Activated CD4-positive, alpha-beta T cell treated with anti-CD3 and anti-CD28 coated beads for 24 hours (primary cell): ENCODE measurements at places on chromosomes 2 and 18.
A peak's percentile ranks its signal among the peaks of the same experiment; 100 is the strongest.

DNA sequence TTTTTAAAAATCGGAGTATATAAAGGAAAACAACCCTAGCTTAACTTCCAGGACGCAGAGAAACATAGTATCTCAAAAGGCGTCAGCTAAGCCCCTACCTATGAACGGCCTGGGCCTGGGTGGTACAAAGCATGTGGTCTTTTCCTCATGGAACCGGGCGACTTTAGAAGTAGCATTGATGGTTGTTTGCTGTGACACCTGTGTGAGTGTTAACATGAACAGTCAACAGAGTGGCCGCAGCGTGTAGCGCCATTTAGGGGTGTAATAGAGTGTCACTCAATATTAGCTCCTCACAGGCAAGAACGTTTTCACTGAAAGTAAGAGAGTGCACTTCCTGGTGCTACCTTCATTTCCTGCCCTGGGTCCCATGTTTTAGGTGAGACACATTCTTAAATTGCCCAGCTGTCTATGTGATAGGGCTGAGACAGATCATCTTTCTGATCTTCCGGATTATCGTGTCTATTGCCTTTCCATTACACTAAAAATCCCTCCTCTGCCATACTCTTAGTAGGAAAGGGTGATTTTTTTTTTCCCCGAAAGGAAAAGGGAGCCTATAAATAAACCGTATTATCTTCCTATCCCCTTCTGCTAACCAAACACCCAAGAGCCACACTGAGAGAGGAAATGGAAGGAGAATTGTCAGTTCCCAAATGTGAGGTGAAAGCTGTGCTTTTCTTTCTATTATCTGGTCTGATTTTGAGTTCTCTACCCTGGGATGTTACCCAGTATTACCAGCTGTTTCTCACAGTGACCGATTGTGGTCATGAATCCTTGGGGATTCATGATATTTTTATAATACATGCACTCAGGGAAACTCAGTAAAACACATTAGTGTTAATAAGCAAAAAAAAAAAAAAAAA is 1.3 kb downstream of the GORASP2 start:
- peak; percentile 17 for DNase-seq

DNA sequence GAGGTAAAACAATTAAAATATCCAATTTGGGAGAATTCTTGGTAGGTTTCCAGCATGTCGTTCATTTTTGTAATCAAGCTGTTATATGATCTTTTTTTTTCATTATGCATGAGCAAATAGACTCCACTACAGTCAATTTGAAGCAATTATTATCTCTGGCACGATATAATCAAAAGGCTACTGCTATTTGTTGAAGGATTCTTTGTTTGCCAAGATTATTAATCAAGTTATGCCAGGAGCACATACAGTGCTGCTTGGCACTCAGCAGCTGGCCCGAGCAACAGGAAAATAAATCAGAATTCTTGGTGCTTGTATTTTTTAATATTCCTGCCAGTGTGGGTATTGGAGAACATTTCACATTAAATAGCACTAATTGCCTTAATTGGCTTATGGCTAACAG is 279.5 kb downstream of the RND3 start:
- DNase-seq: no peak

DNA sequence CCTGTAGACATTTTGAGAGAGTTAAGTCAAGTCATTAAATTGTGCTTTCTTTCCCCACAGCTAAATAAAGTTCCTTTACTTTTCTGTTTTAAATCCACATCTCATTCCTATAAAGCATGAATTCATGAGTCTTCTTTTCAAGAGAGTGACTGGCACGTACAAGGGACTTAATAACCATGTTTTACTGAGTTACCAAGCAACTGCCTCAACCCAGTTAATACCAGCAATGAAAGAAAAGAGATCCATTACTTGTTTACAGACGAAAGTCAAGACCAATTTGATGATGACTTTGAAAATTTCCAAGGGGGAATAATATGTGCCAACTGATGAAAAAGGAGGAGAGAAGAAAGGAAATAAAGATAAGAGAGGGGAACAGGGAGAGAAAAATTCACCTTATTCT is 1082.5 kb upstream of the GYPC start:
- DNase-seq: no peak

DNA sequence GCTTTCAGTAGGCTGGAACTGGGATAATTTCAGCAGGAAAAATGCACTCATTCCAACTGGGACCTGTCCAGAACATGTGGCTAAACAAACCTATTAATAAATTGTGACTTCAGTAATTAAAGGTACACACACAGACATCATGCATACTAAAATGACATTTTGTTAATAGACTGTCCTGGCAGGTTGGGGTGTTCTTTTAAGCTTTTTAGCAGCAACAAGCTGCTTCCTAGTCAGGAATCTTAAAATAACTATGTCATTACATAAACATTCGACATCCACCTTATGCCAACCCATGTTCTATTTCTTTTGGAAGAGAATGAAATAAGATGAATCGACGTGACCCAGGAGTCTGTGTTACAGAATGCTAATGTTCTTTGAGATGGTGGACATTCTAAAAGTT is 435.7 kb downstream of the TXNL1 start:
- DNase-seq: no peak

GRCh38 chr2:71064110-71064611 is 4.3 kb upstream of the NAGK start:
- no peak for DNase-seq

DNA sequence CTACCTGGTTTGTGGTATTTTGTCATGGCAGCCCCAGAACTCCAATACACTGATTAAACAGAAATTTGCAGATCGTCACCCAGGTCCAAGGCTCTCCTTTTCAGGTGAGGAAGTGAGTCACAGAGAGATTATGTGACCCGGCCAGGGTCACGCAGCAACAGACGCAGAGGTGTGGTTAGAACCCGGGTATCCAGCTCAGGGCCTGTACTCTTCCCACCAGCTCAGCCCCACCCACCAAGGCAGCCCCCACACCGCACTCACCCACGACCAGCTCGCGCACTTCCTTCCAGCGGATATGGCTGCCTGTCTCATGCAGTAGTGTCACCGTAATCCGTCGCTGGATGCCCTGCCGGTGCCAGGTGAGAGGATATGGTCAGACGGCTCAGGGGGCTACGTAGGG is 48.1 kb downstream of the AQP12A start:
- no peak for DNase-seq

DNA sequence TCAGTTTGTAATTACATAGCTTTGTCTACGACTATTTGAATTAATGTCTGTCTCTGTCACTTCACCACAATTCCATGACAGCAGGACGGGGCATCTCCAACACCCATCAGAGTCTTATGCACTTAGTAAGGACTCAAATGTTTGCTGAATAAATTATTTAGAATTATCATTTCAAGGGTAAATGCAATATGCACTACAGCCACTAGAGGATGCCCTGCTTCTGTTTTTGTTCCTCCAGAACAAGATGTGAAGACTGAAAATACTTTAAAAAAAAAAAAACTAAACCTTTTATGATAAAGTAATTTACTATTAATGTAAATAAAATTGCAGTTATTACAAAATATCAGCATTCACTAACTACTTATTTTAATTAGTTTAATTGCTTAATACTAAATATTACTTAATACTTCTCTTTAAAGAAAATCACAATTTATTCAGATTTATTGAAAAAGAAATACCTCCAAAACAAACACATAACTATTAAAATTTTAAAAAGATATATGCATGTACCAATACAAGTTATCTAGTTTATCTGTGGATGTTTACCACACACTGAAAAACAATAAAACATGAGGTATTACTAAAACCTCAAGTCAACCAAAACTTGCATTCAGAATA is 3.2 kb downstream of the PIGN start:
- no peak for DNase-seq

- DNase-seq: no peak
These were observed 273.0 kb downstream of the PDE11A start for GRCh38 chr2:177799531-177799930.

DNA sequence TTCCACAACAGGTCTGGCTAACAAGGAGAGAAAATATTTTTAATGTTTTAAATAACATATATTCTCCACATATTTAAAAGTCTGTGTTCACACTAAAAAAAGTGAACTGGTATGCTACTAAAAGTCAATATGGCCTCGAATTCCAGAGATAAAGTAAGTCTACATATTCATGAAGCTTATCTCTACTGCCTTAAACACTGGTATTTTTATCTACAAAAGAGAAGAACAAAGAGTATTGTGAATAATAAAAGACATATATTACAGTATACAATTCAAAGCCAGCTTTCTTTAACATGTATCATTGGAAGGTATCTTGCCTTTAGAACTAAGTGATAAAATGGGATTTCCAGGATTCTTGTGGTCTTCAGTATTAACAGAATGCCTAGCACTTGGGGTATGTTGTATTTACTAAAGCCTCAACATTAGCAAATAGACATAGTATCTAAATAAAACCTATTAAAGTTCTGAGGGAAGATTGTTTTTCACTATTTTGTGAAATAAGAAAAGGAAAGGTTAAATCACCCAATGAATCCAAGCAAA is 302.8 kb upstream of the CCDC68 start:
- no peak for DNase-seq

GRCh38 chr2:205119136-205119535 is 563.2 kb upstream of the NRP2 start:
- DNase-seq: no peak

DNA sequence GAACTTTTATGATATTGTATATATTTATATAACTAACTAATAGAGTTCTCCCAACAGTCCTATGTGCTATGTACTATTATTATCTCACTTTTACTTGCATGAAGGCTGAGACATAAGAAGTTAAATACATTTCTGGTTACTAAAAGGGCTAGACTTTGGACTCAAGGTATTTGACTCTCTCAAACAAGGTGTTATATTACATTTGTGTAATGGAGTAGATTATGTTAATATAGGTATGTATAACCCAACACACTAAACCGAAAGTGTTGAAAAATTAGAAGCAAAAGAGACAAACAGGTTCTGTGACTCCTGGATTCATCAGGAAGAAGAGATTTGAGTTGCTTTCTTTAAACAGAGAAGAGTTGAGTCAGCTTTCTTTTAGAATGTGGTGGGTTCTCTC is 733.6 kb upstream of the ZEB2 start:
- DNase-seq: no peak

DNA sequence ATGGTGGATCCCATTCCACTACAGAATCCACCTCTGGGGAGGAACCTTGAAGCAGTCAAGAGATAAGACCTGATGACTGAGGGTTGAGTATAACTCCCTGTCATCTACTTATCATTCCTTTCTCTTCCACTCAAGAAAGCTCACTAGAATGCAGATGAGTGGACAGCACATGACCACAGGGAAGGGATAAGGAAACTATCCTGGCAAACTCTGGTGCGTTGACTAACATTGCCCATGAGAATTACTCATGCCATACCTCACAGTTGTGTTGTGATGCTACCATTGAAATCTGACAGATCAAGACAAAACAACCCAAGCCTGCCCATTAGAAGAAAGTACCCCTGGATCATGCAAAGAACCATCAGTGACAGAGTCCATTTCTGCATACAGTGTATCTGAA is 26.5 kb downstream of the SLC16A14 start:
- no peak for DNase-seq

- DNase-seq: no peak
These were observed 54.7 kb downstream of the EMILIN2 start for GRCh38 chr18:2901423-2901985.

- DNase-seq: no peak
These were observed 6.6 kb upstream of the ASAP2 start for GRCh38 chr2:9199716-9200632.

- DNase-seq: no peak
These were observed 5.6 kb downstream of the TANK start for GRCh38 chr2:161165811-161166210.

GRCh38 chr18:22847392-22847791 is 85.7 kb upstream of the RBBP8 start:
- DNase-seq: no peak

DNA sequence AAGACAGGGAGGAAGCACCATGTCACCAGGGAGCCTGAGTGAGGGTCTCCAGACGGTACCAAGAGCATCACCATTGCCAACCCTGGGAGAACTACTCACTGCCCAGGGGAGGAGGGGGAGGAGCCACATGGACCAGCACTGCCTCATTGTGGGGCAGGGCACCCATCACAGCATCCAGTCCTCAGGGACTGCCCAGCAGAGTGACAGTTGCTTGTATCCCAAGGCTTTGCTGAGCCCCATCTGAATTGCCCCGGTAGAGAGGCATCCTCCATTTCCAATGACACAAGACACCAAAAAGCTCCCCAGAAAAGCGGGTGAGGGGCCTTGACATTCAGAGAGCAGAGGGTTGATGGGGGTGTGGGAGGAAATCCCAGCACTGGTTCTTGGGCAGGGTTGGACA is 6.8 kb upstream of the CIB4 start:
- no peak for DNase-seq

GRCh38 chr2:40403233-40403836 is 48.6 kb downstream of the SLC8A1 start:
- DNase-seq: no peak

DNA sequence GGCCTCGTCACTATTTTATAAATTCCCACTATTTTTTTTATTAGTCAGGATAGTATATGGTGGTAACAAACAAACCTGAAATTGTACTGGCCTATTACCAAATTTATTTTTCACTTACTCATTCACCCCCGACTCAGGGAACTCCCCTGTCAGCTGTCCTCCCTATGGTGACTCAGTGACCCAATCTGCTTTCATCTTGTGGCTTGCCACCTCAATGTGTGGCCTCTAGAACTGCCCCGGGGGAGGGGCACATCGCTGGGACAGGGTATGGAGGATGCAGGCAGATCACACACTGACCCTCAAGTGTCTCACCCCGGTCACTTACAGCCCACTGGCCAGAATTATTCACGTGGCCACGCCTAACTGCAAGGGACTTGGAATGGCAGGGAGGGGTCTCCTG is 71.6 kb downstream of the ACTR2 start:
- peak; percentile 44 for DNase-seq

DNA sequence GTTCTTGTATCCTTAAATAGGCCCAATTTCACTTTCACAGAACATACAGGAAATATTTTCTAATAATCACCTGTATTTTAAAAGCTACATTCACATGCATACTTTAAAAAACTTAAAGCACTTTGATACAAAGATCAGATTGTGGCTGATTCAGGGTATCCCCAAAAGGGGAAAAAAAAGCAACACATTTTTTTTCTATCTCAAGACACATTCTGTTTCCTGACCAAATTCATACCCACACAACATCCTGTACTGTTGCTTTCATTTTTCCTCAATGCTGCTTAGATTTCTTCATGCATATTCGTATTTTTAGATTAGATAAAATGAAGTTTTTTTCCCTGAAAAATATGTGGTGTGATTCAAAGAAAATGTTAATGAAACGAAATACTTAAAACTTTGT is 122.5 kb downstream of the TMEFF2 start:
- no peak for DNase-seq

GRCh38 chr18:64091526-64091925 is 57.4 kb downstream of the LINC00305 start:
- DNase-seq: no peak
